ENCODE measurements at places on chromosomes 1 and 21.

GRCh38 chr1:17094664-17095063 is 24.6 kb downstream of the PADI2 start:
- DNase-seq, result no peak

DNA sequence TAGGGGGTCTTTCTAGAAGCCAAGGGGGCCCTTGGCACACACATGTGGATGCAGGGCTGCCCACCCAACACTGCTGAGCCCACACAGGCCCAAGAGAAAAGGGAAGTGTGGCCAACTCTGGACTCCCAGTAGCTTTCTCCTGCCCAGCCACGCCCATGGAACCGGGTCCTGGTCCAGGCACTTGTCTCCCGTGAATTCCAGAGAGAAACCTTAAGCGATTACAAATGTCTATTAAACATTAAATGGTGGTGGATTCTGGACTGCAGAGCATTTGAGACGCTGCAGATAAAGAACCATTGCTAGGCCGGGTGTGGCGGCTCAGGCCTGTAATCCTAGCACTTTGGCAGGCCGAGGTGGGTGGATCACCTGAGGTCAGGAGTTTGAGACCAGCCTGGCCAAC is 100.6 kb upstream of the ARHGEF16 start:
- no peak for DNase-seq

DNA sequence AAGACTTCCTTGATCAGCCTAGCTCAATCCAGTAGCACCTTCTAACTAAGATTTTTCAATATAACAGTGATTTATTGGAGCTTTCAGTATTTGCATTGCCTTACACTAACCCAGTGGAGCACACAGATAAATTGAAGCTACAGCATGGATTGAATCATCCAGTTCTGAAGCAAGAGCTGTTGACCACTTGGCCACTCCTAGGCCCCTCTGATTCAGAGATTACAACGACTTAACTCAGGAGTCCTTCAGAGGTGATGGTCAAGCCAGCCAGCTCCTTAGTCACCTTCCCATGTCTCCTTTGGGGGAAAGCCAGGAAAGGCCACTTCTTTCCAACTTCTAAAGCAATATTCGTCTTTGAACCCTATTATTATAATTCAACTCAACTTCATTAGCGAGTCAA is 151.8 kb downstream of the TENT5C start:
- no peak for DNase-seq

DNA sequence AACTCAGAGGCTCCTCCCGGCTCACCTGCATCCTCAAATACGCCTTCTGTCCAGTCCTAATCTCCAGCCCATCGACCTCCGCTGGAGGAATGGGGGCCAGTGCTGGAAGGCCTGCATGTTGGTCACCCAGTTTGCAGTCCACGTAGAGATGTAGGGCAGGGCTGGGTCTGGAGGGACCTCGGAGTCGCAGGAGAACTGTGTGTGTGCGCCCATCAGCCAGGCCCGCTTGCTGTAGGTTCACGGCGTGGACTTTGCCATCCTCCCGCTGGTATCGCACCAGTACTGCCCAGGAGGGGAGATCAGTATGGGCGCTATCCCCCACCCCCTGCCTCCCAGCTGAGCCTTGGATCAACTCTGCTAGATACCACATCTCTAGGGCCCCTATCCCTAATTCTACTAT is 2.7 kb downstream of the THBS3 start:
- no peak for DNase-seq

DNA sequence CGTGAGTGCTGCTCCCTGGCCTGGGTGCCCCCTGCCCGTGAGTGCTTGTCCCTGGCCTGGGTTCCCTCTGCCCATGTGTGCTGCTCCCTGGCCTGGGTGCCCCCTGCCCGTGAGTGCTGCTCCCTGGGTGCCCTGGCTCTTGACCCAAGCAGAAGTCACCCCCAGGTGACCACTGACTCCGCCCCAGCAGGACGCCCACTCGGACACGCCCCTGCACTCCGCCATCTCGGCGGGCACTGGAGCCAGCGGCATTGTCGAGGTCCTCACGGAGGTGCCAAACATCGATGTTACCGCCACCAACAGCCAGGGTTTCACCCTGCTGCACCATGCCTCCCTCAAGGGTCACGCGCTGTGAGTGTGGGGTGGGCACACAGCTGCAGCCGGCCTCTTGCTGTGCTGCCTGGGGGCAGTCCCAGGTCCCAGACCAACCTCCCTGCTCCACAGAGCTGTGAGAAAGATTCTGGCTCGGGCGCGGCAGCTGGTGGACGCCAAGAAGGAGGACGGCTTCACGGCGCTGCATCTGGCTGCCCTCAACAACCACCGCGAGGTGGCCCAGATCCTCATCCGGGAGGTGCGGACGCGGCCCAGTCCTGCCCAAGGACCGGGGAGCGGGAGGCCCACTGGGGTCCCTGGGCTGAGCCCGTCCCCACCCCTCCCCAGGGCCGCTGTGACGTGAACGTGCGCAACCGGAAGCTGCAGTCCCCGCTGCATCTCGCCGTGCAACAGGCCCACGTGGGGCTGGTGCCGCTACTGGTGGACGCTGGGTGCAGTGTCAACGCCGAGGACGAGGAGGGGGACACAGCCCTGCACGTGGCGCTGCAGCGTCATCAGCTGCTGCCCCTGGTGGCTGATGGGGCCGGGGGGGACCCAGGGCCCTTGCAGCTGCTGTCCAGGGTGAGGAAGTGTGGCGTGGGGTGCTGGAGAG is 3.9 kb upstream of the MMP23B start:
- DNase-seq, result no peak

GRCh38 chr1:65493802-65494201 is 73.3 kb downstream of the LEPR start:
- no peak for DNase-seq

DNA sequence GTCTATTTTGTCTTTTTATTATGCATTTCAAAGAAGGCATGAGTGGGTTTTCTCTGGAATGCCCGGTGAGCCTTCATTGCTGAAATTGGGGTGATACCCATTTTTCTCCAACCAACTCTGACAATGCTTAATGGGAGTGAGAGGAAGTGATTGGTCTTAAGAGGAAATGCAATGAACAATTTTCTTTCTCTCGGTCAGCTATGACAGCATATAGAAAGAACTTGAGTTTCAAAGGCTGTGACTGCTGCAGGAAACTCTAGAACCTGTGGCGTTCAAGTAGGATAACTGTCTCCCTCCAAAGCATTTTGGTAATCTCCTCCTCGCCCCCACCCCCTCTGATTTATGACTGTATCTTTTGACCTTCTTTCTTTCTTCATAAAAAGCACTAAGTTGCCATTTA is 155.9 kb downstream of the LYPLAL1 start:
- no peak for DNase-seq

DNA sequence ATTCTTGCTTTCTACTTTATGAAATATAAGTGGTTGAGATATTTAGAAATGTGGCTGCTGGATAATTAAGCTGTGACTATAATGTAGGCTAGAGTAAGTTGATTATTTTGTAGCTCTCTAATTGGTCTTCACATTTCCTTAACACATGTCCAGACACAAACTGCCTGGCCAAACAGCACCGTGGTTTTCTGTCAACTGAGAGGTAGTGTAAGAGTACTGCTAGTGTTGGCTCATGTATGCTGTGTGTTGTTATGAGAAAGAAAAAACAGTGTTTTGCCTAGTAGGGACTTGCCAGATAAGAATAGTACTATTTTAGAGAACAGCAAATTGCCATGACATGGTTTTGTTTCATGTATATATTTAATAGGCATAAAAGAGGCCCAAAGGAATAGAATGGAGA is 37.1 kb downstream of the TMED5 start:
- DNase-seq, result no peak

DNA sequence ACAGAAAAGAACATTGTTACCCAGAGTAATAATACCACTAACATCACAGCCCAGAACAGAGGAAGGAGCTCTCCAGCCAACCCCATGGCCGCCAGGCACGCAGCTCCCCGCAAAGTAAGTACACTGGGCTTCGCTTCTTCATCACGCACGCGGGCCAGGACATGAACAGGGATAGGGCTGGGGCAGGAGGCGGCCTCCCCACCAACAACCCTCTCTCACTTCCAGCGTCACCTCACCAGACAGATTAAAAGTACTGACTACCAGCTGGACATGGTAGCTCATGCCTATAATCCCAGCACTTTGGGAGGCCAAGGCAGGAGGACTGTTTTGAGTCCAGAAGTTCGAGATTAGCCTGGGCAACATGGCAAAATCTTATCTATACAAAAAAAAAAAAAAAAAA is 78.3 kb downstream of the NPHP4 start:
- DNase-seq, result no peak

- DNase-seq, result no peak
These were observed 3.5 kb downstream of the PAPPA2 start for GRCh38 chr1:176466514-176466913.

- DNase-seq, result no peak
These were observed 316.1 kb upstream of the SNX7 start for GRCh38 chr1:98345417-98345816.

- DNase-seq, result no peak
These were observed 92.7 kb upstream of the COG2 start for GRCh38 chr1:230549625-230550024.

- no peak for DNase-seq
These were observed 53.1 kb upstream of the HMCN1 start for GRCh38 chr1:185681034-185681633.

DNA sequence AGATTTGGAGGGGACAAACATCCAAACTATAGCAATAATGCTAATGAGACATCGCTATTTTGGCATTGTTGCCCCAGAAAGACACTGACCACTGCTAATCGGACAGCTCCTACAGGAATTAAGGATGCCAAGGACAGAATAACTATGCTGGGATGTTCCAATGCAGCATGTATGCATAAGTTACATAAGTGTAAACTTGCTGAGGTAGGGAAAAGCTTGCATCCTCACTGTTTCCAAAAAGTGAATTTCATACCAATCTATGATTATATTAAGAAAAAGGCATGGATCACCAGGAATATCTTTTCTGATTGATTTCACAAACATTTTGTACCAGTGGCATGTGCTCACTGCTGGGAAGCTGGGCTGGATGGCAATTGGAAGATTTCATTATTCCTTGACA is 45.8 kb upstream of the RALGPS2 start:
- no peak for DNase-seq

DNA sequence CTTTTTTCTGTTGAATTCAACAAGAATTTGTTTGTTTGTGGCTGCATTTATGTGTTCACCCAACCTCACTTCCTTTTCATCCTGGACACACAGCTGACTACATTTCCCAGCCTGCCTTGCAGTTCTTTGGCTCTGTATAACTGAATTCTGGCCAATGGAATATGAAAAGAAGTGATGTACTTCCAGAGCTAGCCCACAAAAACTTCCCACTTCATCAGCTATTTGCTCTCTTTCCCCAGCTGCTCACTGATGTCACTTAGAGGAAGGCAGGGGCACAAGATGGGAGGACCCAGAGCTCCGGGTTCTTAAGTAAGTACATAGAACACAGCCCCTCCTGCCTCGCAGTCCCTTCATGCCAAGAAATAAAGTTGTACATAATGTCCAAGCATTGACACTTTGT is 235.0 kb upstream of the FGGY start:
- no peak for DNase-seq

DNA sequence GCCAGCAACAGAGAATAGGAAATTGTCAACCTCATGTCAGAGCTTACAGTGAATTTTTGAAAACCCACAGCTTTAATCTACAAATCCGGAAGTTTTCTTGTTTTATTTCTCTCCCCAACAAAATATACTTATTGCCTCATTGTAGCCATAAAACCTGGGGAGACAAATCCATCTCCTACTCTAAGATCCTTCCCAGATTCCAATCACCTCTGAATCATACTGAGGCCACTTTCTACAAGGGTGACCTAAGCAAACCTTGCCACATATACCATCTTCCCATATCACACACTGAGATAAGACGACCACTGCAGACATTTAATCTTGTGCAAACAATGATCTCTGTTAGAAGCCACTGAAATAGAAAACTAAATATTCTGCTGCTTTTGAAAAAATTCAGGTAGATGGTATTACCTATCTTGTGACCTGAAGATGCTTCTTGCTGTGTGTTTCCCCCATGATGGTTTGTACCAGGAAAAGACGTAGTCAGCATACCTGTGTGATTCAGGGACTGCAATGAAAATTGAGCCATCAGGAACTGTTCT is 171.5 kb upstream of the DUSP10 start:
- DNase-seq, result no peak

DNA sequence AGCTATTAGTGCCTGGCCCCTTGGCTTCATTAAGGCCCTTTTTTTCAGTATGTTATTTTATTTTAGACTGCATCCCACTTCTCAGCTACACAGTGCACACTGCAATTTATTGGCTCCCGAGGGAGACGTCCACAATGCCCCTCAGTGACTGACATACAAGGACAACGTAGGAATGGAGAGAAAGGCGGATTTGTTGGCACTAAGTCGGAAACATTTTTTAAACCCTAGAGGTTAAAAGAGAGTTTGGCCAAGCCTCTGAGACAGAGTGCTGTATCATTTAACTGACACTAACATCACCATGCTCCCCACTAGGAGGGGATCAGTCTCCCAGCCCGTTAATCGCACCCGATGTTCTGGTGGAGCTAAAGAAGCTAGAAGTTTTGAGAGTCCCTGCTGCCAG is 45.7 kb upstream of the FOXD3 start:
- no peak for DNase-seq

- DNase-seq, result no peak
These were observed 41.5 kb downstream of the PTPRC start for GRCh38 chr1:198680174-198680875.

GRCh38 chr1:47703156-47703825 is 265.4 kb downstream of the FOXD2 start:
- DNase-seq, result no peak

GRCh38 chr1:81596341-81596740 is 204.4 kb upstream of the ADGRL2 start:
- DNase-seq, result no peak

GRCh38 chr1:91224878-91225277 is 179.8 kb downstream of the HFM1 start:
- DNase-seq, result no peak

DNA sequence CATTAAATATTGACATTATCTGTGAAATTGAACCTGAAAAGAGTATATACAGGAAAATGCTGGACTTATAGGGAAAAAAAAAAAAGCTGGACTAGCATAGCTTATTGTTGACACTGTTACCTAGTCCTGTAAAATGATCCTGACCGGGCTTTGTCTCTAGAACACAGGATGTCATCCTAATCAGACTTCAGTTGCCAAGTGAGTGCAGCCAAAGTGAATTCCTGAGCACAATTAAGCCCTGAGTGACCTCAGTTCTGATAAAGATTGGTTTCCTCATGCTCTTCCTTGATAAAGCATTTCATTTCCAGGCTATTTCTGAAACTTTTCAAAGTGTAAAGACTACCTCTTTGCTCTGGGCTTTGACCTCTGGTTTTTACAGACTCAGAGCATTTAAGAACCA is 19.8 kb downstream of the SELP start:
- DNase-seq, result no peak

DNA sequence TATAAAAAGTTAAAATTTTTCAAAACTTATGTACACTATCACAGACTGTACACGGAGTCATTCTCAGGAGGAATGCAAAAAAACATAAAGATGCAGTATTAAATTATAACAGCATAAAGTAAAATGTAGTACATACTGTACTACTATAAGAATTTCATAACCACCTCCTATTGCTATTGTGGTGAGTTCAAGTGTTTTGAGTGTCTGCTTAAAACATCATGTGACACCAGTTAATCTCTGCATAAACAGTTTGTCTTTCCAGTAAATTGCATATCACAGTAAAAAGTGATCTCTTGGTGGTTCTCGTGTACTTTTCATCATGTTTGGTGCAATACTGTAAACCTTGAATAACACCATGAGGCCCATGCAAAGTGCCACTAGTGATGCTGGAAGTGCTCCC is 45.2 kb downstream of the SDCCAG8 start:
- no peak for DNase-seq
